ENCODE measurements at places on chromosomes 16 and 17. TPM values are rescaled to one million over a fixed set of nuclear protein-coding genes. Genes with fewer than 3 reads are reported as not detected.
A peak's percentile ranks its signal among the peaks of the same experiment; 100 is the strongest.

- DNase-seq = no peak
Measured at GRCh38 chr17:35377068-35377467, 3.6 kb upstream of the SLFN11 start.

DNA sequence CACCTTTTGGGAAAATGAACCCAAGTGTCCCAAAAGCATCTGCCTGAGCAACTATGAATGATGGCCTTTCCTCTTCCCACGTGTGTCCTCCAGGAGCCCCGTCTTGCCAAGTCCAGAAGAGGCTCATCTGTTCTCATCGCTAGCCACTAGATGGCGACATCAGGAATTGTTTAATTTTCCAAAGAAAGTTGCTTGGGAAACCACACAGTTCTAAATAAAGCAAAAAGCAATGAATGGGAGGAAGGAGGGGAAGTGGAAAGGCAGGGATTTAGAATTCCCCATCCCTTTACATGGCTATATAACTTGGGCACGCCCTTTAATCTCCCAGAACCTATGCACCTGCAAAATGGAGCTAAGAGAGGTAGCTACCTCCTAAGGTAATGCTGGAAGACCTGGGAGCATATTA is 9.0 kb upstream of the CDH5 start:
- DNase-seq = no peak

DNA sequence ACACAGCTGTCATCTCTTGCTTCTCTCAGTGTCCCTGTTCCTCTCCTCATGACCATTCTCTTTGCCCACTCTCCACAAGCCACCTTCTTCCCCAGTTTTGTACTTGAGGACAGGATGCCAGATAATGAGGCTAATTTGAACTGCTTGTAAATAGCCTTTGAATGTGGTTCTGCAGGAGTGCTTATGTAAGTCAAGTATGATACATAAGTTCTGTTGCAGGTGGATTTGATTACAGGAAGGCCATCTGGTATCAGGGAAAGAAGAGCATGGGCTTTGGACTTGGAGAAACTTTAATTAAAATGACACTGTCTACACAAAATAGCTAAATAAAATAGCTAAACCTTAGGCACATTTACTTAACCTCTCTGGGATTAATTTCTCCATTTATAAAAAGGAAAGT is 120.2 kb upstream of the HLF start:
- no peak for DNase-seq

DNA sequence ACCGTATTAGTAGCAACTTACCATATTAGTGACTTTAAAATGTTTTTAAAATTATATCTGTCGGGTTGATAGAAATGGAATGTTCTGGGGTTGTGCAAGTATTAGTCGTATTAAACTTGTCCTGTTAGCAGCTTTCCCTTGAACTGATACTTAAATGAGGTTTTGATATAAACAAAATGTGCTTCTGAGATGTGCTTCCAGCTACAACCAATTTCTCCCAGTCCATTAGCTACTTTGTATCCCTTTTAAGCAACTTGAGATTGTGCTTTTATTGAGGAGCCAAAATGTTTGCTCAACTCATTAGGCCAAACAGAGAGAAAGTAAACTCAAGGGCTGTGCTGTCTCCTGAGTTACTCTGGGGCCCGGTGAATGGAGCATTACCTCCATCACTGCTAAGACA is 255.0 kb upstream of the RBFOX1 start:
- no peak for DNase-seq

DNA sequence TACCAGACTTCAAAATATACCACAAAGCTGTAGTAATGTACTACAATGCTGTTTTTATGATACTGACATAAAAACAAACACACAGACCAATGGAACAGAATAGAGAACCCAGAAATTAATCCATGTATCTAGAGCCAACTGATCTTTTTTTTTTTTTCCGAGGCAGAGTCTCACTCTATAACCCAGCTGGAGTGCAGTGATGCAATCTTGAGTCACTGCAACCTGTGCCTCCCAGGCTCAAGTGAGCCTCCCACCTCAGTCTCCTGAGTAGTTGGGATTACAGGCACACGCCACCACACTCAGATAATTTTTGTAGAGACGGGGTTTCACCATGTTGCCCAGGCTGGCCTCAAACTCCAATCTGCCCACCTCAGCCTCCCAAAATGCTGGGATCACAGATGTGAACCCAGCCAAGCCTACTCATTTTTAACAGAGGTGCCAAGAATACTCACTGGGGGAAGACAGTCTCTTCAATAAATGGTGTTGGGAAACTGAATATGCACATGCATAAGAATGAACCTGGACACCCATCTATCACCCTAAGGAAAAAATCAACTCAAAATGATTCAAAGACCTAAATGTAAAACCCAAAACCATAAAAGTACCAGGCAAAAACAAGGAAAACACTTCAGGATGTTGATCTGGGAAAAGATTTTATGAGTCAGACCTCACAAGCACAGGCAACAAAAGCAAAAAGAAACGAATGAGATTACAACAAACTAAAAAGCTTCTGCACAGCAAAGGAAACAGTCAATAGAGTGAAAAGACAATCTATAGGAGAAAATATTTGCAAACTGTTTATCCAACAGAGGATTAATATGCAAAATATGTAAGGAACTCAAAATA is 63.1 kb downstream of the STX8 start:
- DNase-seq = no peak

GRCh38 chr17:12081720-12082119 is 61.0 kb downstream of the MAP2K4 start:
- DNase-seq = no peak

GRCh38 chr17:53707566-53707965 is 115.2 kb upstream of the KIF2B start:
- DNase-seq = no peak

DNA sequence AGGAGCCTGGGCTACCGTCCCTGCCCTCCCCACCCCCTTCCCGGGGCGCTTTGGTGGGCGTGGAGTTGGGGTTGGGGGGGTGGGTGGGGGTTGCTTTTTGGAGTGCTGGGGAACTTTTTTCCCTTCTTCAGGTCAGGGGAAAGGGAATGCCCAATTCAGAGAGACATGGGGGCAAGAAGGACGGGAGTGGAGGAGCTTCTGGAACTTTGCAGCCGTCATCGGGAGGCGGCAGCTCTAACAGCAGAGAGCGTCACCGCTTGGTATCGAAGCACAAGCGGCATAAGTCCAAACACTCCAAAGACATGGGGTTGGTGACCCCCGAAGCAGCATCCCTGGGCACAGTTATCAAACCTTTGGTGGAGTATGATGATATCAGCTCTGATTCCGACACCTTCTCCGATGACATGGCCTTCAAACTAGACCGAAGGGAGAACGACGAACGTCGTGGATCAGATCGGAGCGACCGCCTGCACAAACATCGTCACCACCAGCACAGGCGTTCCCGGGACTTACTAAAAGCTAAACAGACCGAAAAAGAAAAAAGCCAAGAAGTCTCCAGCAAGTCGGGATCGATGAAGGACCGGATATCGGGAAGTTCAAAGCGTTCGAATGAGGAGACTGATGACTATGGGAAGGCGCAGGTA is 762 bp downstream of the CDK12 start:
- no peak for DNase-seq

DNA sequence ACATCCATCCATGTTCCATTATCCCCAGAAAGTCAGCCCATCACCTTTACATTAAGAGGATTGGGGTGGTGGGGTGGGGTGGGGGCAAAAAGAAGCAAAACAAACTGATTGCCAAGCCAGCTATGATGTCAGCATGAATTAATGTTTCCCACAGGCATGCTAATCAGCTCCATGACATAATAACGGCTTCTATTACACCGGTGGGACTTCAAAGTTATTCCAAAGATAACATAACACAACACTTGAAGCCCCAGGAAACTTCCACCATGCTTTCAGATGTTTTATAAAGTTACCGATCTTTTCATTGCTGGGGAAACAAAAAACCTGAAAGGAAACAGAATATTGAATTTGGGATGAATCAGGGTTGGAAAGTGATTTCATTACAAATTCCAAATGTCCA is 155.9 kb upstream of the IRX5 start:
- DNase-seq = no peak

DNA sequence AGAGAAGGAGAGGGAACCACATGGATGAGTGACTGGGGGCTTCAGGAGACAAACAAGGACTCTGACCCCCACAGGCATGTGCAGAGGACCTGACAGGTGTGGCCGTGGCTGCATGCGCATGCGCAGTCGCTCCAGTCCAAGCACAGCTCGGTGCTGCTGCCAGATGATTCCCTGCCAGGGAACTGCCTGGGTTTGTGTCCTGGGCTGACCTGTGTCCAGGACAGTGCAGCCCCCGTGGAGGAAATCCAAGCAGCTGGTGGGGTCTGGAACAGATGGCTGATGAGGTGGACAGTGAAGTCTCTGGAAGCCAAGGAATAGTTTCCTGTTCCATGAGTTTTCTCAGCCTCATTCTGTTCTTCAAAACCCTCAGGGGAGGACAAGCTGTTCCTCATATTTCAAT is 27.3 kb downstream of the LASP1 start:
- no peak for DNase-seq

- DNase-seq = peak; percentile 87
Measured at GRCh38 chr17:8226536-8227237, 16.3 kb upstream of the AURKB start.

GRCh38 chr16:87602821-87603683 is 744 bp downstream of the JPH3 start:
- DNase-seq = no peak

DNA sequence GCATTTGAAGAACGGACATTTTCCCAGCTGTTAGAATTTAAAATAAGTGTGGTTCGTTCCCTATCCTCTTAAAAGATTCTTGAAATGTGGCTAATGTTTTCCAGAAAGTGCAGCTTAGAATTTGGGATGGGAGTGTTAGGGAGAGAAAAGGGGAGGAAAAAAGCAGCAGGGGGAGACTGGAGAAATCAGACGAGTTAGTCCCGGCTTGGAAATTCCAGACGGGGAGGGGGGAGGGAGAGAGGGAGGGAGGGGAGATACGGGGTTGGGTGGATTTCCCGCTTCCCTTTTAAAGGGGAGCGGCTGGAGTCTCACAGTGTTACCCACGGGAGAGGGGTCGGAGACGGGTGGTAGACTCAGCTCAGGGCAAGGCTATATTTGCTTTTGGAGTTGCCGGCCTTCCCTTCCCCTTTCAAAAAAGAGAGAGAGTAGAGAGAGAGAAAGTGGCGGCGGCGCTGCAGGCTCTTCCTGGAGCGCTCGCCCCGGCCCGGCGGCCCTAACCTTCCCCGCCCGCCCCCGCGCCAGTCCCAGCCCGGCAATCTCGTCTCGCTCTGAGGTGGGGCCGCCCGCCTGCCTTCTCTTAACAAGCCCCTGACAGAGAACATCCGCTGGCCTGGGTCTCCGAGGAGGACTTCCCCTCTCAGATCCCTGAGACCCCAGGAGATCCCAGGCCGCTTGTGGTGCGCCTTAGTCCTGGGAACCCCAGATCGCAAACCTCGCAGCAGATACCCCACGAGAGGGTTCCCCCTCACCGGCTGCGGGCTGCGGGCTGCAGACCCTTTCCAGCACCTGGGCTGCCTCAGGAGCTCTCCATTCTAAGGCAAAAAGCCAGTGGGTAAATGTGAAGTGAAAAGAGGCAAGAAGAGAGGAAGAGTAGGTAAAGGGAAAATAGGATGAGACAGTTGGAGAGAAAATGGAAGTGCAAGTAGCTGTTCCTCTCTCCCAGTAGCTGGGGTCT is 6.6 kb downstream of the IGF2BP1 start:
- DNase-seq = no peak

The SRCIN1 gene
- total RNA-seq = not detected

The ARL5C gene
- not detected for total RNA-seq

The ARL4D gene
- total RNA-seq = 0.97 TPM

The KRTAP2-3 gene
- 1.8 TPM for total RNA-seq

The NSMCE1 gene
- 54.1 TPM for total RNA-seq
